ENCODE measurements at places on chromosomes 11 and 22.

DNA sequence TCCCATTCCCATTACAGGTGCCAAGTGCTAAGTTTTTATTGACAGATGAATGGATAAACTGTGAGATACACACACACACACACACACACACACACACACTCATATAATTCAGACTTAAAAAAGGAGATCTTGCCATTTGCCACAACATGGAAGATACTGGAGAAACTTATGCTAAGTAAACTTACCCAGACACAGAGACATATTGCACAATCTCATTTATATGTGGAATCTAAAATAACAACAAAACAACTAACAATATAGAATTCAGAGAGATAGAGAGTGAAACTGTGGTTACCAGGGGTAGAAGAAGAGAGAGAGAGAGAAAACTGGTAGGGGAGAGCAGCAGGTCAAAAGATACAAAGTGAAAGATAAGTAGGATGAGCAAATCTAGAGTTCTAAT lies 1.4 kb downstream of the MS4A6E start:
- no peak for DNase-seq

- no peak for DNase-seq
Observed at GRCh38 chr11:120027546-120028180, 110.2 kb downstream of the TRIM29 start.

- DNase-seq = no peak
Observed at GRCh38 chr11:61418136-61418535, 11.6 kb downstream of the CPSF7 start.

DNA sequence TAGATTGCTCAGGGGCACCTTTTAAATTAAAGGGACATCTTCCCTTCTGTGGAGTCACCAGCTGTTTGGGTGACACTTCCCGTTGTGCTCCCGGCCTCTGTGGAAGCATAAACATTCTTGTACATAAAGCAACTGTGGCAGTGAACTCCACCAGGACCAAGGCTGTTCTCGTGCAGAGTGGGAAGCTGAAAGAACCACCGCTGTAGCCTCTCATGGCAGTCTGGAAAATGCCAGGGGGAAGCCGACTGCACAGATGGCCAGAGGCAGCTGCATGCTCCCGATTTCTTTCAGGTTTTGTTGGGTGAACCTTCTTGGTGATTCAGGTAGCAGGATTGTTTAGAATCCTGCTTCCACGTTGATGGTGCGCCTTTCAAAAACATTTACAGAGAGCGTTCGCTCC lies 10.3 kb downstream of the UBASH3B start:
- no peak for DNase-seq

- DNase-seq = no peak
Observed at GRCh38 chr11:102783016-102783415, 2.6 kb upstream of the MMP10 start.

DNA sequence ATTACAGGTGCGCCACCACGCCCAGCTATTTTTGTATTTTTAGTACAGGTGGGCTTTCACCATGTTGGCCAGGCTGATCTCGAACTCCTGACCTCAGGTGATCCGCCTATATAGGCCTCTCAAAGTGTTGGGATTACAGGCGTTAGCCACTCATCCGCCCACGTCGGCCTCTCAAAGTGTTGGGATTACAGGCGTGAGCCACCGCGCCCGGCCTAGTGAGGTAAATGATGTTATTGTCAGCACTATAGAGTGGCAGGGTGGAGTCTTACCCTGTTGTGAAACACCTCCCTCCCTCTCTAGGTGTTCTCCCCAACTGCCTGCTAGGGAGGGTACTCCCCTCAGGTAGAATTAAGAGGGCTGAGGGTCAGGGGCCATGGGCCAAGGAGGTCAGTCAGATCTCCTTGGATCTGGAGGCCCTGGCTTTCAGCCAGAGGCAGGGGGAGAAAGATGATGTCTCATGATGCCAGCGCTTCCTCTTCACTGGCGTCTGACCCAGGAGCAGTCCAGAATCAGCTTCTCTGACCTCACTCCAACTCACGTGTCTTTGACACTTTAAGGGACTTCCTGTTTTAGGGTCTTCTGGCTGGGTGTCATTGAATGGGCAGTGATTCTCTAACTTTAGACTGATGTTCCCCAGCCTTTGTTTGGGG lies 2.0 kb downstream of the GGA1 start:
- no peak for DNase-seq

DNA sequence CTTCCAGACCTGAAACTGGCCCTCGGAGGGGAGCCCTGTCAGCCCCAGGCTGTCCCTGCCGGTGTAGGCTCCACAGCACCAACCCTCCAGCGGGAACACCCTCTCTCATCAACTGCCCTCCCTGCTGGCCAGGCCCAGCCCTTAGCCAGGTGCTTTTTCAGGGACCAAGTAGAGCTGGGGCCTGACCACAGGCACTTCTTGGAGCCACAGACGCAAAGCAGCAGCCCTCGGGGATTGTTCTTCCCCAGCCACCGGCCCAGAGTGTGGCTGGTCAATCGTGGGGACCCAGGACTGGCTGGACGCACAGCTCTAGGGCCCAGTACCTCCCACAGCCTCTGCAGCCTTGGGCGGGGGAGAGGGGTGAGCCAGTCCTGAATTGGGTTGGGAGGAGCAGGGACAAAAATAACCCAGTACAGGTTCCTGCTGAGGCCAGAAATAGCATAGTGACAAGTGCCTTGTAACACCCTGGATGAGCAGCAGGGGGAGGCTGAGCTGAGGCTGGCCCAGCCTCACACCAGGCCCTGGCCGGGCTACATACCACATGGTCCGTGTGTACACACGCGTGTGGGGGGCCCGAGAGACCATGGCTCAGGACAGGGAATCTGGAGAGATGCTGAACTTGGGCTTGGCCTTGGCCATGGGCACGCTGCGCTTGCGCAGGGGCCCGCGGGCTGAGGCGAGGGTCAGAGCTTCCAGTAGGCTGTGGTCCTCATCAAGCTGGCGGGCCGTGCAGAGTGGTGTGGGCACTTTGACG lies 2.0 kb downstream of the KCNJ11 start:
- DNase-seq = peak; percentile 49

GRCh38 chr11:118084247-118084646 lies 2.5 kb downstream of the SMIM35 start:
- DNase-seq = no peak

GRCh38 chr22:36056980-36057379 lies 28.4 kb upstream of the RBFOX2 start:
- no peak for DNase-seq

GRCh38 chr11:96969251-96969650 lies 579.4 kb downstream of the JRKL start:
- no peak for DNase-seq

- DNase-seq = no peak
Observed at GRCh38 chr11:22749536-22749935, 80.1 kb downstream of the SVIP start.

GRCh38 chr11:86888164-86889000 lies 66.8 kb downstream of the FZD4 start:
- no peak for DNase-seq

GRCh38 chr22:43126501-43127165 lies 16.1 kb downstream of the BIK start:
- DNase-seq = no peak

- DNase-seq = no peak
Observed at GRCh38 chr11:35861191-35861590, 82.7 kb upstream of the LDLRAD3 start.

DNA sequence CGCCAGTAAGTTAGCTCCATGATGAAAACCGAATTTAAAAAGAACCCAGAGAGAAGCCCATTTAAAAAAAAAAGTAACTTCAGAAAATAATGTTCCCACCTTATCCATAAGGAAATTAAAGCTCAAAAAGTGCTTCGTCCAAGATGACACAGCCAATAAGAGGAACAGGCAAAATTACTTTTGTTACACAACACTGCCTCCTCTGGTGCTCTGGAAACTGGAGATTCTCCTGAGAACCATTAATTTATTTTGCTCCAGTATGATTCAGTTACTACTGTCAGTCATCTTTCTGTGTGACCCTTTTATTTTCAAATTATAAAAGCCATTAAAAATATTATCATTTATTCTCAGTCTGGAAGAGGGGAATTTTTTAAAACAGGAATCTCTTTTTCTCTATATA lies 2.0 kb downstream of the IFT27 start:
- DNase-seq = no peak

Measured in activated T-cell treated with anti-CD3 and anti-CD28 coated beads, Interleukin-2, amount 50 U/mL, for 72 hours (primary cell).